ENCODE measurements at places on chromosomes 4 and X.

GRCh38 chrX:103614999-103615398 is 7.2 kb downstream of the TCEAL3 start:
- no peak for DNase-seq

DNA sequence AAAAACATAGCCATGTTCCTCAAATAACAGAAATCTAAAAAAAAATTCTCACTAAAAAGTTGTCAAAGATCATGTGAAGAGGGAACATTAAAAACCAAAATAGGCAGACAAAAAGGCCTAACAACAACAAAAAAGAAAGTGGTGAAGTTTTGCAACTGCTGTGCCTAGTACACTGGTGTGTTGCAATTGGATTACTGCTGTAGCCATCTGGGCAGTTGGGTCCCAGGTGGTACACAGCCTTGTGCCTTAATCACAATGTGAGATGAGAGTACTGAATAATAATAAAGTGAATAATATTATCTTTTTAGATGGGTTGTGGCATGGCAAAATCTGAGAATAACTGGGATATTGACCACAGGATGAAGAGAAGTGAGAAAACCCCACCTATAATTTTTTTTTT is 12.0 kb downstream of the C4orf54 start:
- DNase-seq: no peak

GRCh38 chr4:177239477-177239876 is 70.2 kb upstream of the NEIL3 start:
- no peak for DNase-seq

GRCh38 chr4:143339497-143339896 is 2.8 kb downstream of the GAB1 start:
- DNase-seq: no peak

DNA sequence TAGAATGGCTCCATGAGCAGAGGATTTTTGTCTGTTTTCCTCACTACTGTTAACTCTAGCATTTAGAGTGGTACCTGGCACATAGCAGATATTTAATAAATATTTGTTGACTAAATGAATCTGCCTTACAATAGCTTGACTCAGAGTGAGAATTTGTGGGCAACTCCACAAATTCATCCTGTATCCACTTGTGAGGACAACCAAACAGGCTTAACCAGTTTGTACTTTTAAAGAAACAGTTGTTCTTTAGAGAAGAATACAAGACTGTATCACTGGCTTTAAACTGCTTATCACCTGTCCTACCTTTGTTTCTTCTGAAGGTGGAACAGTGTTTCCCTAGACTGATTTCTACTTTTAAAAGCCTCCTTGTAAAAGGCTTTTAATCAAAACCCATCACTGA is 141.3 kb upstream of the SH3RF1 start:
- no peak for DNase-seq

DNA sequence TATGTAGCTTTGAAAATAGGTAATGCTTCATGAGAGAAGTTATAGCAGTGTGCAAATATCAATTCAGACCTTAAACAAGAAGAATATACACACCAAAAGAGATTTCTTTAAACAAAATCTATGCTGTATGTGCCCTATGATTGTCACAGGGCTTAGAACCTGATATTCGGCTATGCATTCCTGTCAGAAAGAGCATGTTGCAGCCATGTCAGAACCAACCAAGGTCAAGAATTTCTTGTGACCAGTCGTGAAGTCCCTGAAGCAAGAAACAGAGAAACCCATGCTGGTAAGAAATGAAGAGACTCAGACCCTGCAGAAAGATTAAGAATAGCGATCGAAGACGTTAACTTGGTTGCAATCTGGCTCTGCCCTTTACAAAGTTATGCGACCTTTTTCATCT is 210.3 kb upstream of the SPIN4 start:
- no peak for DNase-seq

DNA sequence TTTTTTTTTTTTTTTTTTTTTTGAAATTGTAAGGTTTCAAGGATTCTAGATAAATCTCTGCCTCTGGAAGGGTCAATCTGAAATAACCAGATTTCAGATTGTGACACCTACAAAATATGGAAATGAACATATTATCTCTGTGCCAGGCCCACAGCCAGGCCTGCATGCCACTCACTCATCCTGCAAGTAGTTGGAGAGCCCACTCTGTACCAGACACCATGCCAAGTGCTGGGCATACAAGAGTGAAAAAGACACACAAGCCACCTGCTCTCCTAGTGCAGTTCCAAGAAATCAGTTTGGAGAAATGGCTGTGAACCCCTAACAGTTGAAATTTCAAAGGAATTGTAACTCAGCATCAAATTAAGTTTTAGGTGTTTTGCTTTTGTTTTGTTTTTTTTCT is 145.9 kb upstream of the NOCT start:
- DNase-seq: no peak

- DNase-seq: no peak
Observed at GRCh38 chrX:118675326-118675965, 52.0 kb upstream of the IL13RA1 start.

DNA sequence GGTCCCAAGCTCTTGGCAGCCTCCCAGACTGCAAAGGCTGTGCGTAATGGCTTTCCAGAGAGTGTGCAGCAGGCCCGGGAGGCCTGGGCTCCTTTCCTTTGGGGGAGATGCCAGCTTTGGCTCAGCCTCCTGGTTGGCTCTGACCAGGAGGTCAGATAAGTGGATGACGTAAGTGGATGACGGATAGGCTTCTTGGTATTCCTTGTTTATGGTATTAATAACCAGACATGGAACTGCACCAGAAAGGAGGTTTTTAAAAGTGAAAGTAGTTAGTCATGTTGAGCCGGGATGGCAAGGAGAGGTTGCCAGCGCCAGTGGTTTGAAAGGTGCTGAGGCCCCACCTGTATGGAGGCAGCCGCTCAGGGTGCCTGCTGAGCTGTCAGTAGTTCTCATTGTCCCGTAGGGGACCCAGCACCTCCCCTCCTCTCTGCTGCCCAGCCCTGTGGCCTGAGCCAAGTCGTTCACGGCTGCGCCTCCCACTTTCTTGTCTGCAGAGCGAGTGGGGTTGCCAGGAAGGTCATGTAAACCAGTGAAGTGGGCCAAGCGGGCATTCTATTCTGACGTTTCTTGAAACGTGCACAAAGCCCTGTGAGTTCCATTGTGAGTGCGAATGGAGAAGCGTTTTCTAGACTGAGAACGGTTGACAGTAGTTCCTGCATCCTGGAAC is 28.7 kb upstream of the STOX2 start:
- peak; percentile 72 for DNase-seq

GRCh38 chr4:169765835-169766234 is 8.1 kb upstream of the HPF1 start:
- no peak for DNase-seq

DNA sequence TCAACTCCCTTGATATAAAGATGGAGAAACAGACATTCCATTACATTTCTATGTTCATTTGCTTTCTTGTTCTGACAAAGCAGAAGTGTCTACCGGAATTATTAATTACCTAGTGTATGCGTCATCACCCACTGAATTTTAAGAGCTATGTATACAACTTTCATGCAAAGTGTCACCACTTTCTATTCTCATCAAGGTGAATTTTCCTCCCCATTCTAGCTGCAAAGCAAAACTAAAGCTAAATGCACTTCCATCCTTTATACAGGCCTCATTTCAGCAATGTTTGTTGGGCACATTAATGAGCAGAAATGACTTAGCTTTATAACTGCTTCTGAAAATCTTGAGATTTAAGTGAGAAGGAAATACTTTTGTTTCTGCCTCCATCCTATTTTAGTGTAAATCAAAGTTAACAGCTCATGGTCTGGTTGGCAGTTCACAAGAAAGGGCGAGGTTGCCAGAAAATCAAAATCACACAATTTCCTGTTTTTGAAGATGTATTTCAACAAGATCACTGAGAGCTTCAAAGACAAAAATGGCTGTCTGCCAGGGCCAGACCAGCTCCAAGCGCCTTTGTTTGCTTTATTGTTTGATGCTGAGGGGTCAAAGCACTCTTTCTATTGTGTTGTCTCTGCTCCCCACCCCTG is 7.2 kb upstream of the FAM9C start:
- DNase-seq: no peak

GRCh38 chr4:102860611-102861324 is 8.0 kb upstream of the CISD2 start:
- no peak for DNase-seq

DNA sequence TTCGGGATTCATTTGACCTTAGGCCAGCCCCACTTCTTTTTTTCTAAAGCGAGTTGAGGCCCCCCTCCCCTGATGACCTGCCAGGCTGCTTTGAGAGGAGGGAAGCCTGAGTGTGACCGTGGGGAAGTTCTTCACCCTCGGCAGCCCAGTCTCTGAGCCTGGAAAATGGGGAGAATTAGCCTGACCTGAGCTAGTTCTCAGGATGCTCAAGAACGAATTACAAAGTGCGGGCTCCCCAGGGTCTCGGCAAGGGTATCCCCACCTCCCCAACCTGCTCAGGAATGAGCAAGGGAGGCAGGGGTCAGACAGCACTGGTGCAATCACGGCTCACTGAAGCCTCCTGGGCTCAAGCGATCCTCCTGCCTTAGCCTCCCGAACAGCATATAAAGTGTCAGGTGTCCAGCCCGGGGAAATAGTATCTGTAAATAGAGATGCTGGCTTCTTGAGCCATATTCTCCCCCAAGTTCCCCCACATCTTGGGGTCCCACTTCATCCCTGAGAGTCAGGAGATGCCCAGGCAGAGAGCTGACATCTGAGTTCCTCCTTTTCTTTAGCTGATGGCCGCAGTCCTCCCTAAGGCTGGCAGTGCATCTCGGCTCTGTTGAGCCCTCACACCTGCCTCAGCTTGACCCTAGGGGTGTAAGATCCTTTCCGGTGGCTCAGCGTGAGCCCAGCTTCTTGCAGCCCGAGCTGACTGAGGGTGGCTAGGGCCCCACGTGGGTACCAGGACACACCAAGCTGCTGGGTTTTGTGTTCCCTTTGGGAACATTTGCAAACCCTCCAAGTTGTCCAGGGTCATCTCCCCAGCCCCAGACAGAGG is 1.6 kb downstream of the DUSP9 start:
- no peak for DNase-seq

- no peak for DNase-seq
Observed at GRCh38 chrX:63281465-63281864, 69.7 kb downstream of the SPIN4 start.

- peak; percentile 20 for DNase-seq
Observed at GRCh38 chr4:15378062-15378461, 49.8 kb upstream of the C1QTNF7 start.

GRCh38 chr4:40199179-40199670 is 2.4 kb downstream of the RHOH start:
- no peak for DNase-seq

GRCh38 chr4:1852904-1853623 is 2.9 kb downstream of the LETM1 start:
- DNase-seq: no peak
